ENCODE measurements at places on chromosomes 2 and 18.

DNA sequence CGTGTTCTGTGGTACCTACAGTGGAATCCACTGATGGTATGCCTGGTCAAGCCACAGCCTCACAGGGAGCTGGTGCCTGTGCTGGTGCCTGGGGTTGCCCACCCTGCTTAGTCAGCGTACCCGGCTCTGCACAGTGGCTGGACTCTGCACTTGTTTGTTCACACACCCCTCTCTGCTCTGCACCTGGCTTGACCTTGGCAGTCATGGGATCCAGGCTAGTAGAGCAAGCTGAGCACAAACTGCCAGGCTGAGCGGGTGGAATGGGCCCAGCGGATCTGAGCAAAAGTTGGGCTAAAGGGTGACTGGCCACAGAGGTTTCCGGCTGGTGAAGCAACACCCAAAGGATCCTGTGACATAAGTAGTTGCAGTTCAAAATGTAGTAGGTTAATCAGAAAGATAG, 163.5 kb downstream of the CDH19 start:
- DNase-seq: no peak

- DNase-seq: no peak
These were observed 707.0 kb upstream of the ZEB2 start for GRCh38 chr2:145226901-145227300.

DNA sequence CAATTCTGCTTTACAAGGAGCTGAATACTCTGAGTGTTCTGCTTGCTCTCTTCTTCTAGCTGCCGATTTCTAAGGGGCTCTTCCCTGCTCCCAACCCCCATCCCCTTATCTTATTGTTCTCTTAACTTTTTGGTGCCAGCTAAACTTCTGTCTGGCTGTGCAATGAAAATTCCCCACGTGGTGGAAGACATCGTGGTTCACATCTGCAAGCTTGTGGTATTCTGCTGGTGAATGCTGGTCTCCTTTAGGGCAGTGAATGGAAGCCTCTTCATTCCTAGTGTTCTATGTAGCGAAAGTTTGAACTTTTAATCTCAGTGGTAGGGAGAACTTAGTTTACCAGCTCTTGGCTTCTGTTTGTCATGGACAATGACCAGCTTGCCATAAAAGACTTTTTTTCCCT, 406.0 kb upstream of the ZEB2 start:
- DNase-seq: no peak

GRCh38 chr18:55407774-55408535, 180.0 kb downstream of the TCF4 start:
- DNase-seq: no peak

GRCh38 chr2:170932948-170933347, 3.9 kb downstream of the GORASP2 start:
- no peak for DNase-seq

- DNase-seq: peak; percentile 4
These were observed 496.9 kb upstream of the VRK2 start for GRCh38 chr2:57549642-57550102.

DNA sequence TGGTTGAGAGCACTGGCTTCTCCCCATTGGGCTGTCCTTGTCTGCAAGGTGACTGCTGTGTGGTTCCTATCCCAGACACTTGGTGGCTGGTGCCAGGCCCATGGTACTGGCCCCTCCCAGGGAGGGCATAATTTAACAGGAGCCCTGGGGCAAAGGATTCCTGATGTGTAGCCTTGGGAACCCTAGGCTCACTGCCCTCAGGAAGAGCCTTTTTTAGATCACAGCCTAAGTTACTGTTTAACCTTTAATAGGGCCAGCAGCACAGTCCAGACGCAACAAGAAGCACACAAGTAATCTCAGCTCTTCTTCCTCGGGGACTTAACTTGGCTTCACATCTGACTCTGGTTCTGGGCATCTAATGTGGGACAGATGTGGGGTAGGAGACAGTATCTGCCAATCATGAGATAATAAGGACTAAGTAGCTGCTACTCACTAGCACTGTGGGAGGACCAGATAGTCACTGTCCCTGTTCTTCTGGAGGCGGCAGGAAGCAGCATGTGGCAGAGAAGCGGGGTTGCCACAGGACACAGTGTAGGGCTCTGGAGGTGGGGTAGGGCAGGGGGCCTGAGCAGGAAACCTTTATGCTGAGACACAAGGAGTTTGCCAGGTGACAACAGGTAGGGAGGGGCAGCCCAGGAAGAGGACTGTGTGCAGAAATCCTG, 136.3 kb downstream of the TMEM17 start:
- no peak for DNase-seq

- no peak for DNase-seq
These were observed 118.3 kb upstream of the NETO1 start for GRCh38 chr18:72986103-72986502.

- no peak for DNase-seq
These were observed 291.6 kb downstream of the PLCL1 start for GRCh38 chr2:198096002-198096401.

- DNase-seq: no peak
These were observed 267.6 kb downstream of the TMX3 start for GRCh38 chr18:68447286-68447685.
